ENCODE measurements at places on chromosomes 2 and 18.
A peak's percentile ranks its signal among the peaks of the same experiment; 100 is the strongest.

GRCh38 chr18:48844271-48844670 lies 106.5 kb downstream of the SMAD7 start:
- no peak for DNase-seq

- DNase-seq = no peak
Measured at GRCh38 chr18:58698701-58699193, 27.5 kb downstream of the MALT1 start.

DNA sequence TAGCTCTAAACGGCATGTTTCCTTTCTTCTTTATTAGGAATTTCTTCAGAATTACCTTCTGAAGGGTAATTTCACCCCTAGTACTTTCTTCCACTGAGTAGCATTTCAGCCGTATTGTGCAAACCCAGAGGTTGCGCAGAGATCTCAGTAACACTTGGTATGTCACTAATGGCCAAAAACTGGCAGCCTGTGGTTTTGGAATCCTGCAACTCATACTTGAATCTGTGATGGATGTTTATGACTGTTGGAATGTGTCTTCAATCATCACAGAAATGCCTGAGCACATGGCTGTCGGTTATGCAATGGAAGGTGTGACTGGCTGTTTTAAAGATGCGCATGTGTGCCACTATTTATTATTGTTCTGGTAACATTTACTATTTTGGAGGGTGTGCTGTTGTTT lies 100.0 kb downstream of the COLEC12 start:
- no peak for DNase-seq

DNA sequence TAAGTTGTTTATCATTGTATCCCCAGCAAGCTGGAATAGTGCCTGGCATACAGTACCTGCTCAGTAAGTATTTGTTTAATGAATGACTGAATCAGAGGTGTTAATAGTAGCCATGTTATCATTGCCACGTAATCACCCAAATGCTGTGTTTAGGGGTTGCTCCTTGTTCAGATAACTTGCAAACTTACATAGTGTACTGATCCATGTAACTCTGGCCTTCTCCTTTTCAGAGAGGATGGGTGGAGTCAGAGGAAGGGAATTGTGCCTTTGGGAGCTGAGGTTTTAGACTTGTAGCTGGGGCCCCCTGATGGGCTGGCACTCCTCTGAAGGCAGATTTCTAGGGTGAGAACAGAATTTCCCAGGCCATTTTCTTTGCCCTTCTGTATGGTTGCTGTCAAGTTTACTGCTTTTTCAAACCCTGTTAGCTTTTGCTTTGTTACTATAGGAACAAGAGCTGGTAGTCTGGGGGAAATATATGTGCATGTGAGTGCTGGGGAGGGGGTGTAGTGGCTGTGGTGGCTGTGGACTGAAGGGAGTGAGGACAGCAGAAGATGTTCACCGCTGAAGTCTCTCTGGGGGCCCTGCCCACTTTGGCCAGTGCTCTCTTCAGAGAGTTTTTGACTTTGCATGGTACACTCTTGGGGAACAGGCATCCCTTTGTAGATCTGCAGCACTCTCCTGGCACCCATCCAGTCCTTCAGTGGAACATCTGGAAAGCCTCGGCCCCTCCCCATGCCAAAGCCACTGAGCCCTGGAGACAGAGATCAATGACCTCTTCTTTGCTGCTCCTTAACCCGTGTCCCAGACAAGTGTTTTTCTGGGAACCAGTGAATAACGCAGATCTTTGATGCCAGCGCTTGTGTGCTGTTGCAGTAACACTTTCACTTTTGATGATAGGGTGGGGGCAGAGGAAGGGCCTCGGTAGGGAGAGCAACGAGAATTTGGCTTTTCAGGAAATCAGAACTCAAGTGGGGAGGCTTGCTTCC lies 209.0 kb downstream of the PRKCE start:
- DNase-seq = no peak

- DNase-seq = peak; percentile 90
Measured at GRCh38 chr2:174263997-174264396, 15.7 kb upstream of the OLA1 start.

- DNase-seq = no peak
Measured at GRCh38 chr2:139730197-139730596, 950.0 kb upstream of the NXPH2 start.

- no peak for DNase-seq
Measured at GRCh38 chr18:35268821-35269220, 21.2 kb downstream of the ZSCAN30 start.

DNA sequence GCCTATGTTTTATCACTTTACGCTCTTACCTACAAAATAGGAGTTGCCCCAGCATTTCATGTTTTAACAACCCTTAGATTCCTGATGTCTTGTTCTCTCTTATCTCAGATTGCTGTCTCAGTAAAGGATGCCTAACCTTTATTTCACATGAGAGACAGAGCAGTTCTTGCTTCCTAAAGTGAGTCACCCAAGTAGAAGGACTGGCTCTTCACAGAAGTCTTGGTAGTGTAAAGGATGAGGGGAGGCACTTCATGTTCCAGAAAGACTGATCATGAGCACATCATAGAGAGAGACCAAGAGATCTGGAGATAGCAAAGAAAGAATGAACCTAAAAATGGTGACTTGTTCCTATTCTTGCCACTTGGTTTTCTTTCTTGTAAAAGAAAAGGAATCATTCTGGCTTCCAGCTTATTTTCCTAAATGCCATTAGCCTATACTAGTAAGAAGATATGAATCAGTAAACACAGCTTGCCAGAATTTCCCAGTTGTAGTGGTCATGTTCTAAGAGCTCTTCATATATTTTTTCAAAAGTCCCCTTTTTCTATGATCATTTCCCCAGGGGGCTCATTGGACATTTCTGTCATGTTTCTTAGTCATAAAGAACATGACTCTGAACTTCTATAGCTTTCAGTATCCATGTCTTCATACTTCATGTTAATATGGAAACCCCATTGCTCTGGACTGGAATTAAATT lies 54.9 kb downstream of the MAPRE2 start:
- no peak for DNase-seq

DNA sequence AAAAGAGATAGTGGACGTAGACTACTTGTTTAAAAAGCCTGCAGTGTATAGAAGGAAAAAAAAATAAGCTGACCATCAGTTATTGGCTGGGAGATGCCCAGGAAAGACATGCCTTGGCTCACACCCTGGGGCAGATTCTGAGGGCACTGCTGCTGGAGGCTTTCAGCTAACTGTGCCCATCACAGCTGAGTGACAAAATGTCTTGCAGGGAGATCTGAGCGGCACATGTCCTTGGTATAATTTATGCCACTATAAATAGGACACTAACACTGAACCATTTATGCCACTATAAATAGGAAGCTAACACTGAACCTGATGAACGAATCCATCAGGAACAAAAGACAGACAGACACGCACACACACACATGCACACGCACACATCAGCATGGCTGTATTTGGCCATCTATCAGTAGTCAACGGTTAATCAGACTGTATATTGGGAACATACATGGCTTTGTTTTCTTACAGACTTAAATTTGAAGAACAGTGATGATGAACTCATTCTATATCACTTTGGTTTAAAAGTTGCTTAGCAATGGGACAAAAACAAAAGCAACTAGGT lies 68.2 kb upstream of the NOSTRIN start:
- DNase-seq = no peak

DNA sequence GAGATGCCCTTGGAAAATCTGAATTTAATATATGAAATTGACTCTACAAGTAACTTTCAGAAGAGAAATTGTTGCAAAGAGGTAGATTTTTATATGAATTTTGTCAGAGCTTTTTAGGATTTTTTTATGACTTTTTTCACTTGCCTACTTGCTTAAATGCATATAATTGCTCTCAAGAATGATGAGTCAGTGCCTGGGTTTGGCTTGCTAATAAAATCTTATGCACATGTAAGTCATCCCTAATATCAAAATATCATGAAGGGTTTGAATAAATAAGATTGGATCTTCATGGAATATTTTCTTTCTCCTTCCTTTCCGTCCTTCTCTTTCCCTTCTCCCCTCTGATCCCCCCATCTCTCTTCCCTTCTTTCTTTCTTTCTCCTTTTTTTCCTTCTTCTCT lies 354.1 kb downstream of the TXNL1 start:
- no peak for DNase-seq

- DNase-seq = no peak
Measured at GRCh38 chr2:224556381-224556780, 28.8 kb downstream of the CUL3 start.

GRCh38 chr2:197613509-197613987 lies 61.8 kb downstream of the RFTN2 start:
- DNase-seq = no peak

DNA sequence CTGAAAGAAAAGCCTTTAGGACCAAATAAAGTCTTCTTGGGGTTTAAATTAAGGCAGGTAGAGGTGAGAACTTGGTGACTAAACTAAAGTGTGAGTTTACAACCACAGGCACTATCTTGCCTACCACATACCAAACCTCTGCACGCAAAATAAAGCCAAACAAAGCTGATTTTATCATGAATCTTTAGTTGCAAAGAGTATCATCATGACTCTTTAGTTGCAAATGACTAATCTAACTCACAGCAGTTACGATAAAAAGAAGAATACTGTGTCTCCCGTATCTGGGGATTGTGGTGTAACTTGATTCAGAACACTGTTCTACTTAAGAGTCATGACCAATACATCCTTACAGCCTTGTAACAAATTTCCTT lies 11.2 kb downstream of the CFAP210 start:
- DNase-seq = no peak

DNA sequence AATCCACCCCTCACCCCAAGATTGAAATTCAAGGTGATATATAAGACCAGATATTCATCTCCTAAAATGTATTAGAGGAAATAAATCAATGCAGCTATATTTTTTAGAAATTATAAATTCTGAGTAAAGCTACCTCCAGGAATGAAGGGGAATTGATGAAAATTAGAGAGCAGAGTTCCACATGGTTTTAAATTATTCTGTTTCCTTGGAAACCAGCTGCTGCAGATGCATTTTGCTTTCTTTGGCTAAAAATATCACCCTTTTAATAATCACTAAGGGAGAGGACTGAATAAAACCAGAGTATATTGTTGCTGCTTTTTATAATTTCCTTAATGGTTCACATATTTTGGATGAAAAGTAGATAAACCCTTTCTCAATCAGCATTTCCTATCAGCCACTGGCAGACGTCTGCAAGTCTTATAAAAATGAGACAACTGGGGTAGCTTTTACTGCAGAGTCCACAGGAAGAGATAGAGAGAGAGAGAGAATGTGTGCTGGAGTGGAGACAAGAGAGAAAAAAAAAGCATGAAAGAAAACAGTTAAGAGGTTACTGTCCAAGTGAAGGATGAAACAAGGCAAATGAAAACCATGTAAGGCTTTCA lies 2.0 kb downstream of the CSRNP3 start:
- no peak for DNase-seq

GRCh38 chr2:142938240-142938639 lies 60.8 kb downstream of the KYNU start:
- DNase-seq = no peak

GRCh38 chr2:119428488-119429224 lies 3.0 kb upstream of the TMEM37 start:
- no peak for DNase-seq

DNA sequence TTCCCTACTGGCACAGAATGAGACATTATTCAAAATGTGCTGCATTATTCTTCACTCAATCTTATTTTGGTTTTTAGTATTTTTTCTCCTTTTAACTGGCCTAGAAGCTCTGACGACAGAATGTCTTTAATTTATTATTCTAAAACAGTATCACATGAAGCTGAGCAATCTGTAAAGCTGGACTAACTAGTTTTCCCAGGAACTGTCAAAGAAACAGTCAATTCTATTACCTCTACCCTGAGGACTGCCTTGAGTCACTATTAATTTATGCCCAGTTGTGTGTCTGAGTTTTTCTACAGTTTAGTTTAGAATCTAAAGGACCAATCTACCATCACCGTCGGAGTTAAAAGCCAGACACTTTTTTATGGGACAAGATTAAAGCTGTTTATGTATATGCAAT lies 31.6 kb downstream of the MBD2 start:
- DNase-seq = no peak

GRCh38 chr2:28470759-28471158 lies 25.1 kb upstream of the PLB1 start:
- DNase-seq = no peak

DNA sequence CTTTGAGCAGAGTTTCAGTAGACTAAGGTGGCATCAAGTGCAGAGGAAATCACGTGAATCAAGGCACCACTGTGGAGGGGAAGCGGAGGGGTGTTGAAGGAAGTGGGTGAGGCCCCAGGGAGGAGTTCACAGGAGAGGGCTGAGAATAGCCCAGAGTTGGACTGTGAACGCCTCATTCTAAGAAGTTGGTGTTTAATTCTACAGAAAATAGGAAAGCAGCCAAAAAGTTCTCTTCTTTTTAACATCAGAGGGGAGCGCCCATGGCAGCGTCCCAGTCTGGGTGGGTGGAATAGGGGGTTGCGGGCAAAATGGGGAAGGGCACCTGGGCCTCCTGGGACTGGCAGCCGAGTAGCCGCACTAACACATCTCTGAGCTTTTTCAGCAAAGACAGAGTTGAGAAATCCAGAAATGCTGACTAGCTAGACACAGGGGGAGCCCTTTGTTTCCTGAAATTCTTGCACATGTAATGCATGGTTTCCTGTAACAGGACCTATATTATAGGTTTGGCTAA lies 97.0 kb downstream of the NEB start:
- DNase-seq = no peak

GRCh38 chr2:65918760-65919187 lies 486.4 kb upstream of the SPRED2 start:
- no peak for DNase-seq

All from HCT116 (cell line).